ENCODE measurements at places on chromosomes 7 and 10.

GRCh38 chr10:1596482-1597099 lies 140.7 kb downstream of the ADARB2 start:
- no peak for DNase-seq

- no peak for DNase-seq
Observed at GRCh38 chr7:35854311-35854710, 53.5 kb downstream of the SEPTIN7 start.

- no peak for DNase-seq
Observed at GRCh38 chr7:16649196-16649595, 3.2 kb downstream of the BZW2 start.

DNA sequence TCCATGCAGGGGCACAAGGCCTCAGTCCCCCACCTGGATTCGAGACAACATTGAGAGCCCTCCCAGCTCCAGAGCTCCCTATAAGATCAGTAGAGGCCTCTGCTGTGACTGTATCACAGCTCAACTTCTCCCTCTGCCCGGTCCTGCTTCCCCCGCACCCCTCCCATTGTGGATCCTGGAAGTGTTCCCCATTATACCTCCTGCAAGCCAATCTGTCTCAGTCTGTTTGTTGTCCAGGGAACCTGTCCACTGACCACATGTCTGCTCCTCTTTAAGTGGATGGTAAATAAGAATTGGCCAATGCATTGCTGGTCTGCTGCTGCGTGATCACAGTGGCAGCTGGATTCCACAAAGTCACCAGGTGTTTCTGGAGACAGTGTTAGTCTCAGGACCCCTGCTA lies 259.7 kb upstream of the HABP2 start:
- no peak for DNase-seq

GRCh38 chr10:124078714-124079113 lies 14.7 kb downstream of the CHST15 start:
- no peak for DNase-seq

GRCh38 chr7:33726582-33726981 lies 178.8 kb upstream of the BMPER start:
- no peak for DNase-seq

GRCh38 chr10:123795846-123796590 lies 95.6 kb downstream of the CPXM2 start:
- no peak for DNase-seq

GRCh38 chr10:132713421-132714095 lies 72.4 kb downstream of the NKX6-2 start:
- DNase-seq: no peak

DNA sequence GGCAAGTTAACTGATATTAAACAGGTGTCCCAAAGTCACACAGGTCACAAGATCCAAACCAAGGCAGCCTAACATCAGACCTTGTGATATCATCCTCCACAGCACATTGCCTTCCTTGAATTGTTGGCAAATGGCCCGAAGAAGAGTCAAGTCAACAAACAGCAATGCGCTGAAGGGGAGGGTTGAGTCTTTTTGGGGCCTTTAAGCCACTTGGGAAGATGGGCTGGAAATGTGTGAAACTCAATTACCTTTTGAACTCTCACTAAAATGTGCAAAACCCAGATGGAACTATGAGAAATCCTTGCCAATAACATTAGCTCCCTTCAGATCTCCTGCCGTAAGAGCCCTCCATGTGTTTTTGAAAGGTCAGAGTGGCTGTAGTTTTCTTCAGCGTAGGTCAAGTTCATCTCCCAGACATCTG lies 47.9 kb upstream of the STK17A start:
- no peak for DNase-seq

- DNase-seq: no peak
Observed at GRCh38 chr10:14282276-14282675, 48.4 kb downstream of the FRMD4A start.

- no peak for DNase-seq
Observed at GRCh38 chr10:97850446-97850845, 803 bp downstream of the GOLGA7B start.

GRCh38 chr7:29158795-29159423 lies 12.6 kb upstream of the CPVL start:
- no peak for DNase-seq

- DNase-seq: no peak
Observed at GRCh38 chr10:121662945-121663917, 65.0 kb upstream of the FGFR2 start.

DNA sequence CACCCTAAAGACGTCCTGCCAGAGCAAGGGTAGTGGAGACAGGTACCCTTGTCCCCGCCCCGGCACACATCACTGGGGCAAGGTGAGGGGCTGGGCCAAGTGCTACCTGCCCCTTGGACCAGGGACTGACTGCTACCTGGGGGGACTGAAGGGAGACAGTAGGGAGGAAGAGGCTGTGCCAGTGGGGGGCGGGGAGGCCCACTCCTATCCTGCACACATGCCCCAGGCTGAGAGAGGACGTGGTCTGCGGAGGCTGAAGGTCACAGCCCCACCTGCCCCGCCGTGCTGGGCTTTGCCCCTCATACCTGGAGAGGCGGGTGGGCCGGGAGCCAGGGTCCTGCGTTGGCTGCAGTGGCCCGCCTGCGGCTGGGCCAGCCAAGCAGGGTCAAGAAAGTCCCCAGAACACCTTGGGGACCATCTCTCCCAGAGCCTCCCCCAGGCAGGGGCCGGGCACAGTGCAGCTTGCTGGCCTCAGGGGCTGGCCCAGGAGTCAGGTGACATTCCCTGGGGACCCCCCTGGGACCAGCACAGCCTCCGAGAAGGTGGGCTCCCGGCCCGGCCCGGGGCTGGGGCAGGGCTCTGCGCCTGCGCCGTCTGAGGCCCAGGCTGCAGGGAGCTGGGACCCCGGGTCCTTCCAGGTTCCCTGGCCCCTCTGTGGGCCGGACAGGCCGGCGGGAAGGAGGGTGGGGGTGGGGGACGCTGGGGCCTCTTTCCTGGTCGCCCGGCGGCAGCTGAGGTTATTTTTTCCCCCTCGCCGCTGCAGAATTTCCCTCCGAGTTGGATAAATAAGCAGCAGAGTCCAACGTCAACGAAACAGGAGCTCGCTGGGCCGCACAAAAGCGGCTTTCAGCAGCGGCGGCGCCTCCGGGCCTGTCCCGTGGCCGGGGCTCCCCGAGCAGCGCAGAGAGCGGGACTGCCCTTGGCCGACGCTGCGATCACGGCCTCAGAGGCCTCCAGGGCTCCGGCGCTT lies 9.8 kb upstream of the FZD9 start:
- no peak for DNase-seq

- DNase-seq: no peak
Observed at GRCh38 chr7:139242741-139243281, 11.8 kb downstream of the UBN2 start.

GRCh38 chr10:96577069-96577468 lies 9.7 kb downstream of the TM9SF3 start:
- no peak for DNase-seq

- no peak for DNase-seq
Observed at GRCh38 chr10:57472823-57473619, 794.7 kb downstream of the IPMK start.

- DNase-seq: no peak
Observed at GRCh38 chr7:5694221-5694754, 87.2 kb downstream of the RNF216 start.

- DNase-seq: no peak
Observed at GRCh38 chr7:81745637-81746036, 24.2 kb downstream of the HGF start.

GRCh38 chr7:147400221-147400689 lies 1190.3 kb upstream of the C7orf33 start:
- DNase-seq: no peak

GRCh38 chr10:62183857-62184795 lies 84.5 kb downstream of the RTKN2 start:
- no peak for DNase-seq

DNA sequence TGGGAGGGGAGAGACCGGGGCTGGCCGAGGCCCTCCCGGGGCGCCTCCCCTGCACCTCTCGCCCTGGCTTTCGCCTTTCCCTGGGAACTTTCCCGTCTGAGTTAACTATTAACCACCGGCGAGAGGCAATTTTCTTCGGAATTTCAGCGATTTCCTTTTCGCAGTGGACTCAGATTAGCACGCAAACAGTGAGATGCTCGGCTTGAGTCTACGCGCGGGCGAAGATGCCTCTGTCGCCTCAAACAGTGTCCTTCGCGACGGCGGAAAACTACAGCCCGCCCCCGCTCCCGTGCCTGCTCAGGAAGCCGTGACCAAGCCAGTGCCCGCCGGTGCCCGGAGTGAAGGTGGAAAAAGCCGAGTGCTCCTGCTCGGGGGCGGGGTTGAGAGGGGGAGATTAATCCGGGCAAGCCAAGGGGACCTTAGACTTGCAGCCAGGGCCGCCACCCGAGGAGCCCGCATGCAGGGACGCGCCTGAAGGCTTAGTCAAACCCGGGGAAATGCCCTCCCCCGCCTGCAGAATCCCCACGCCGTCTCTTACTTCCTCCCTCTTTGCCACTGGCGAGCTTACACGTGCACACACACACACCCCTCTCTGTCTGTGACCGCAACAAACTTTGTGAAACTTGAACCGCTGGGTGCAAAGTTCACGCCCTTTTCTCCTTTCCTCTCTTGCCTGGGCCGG lies 14.5 kb upstream of the PAX2 start:
- no peak for DNase-seq

DNA sequence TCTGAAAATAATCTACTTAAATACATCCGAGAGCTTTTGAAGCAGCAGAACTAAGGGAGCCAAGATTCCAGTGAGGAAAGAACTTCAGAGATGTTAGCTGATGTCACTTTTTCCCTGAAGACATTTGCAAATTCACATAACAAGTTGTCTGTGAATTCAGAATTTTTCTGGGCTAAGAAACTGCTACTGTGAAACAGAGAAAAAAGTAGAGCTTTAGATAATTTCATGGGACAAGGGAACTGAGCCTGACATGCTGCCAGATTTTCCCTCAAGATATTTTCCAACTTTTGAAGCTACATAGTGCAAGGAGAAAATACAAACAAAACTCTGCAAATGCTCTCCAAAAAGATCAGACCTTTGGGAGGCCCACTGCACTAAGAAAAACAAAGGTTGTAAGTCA lies 484.2 kb downstream of the ANKRD7 start:
- DNase-seq: no peak

DNA sequence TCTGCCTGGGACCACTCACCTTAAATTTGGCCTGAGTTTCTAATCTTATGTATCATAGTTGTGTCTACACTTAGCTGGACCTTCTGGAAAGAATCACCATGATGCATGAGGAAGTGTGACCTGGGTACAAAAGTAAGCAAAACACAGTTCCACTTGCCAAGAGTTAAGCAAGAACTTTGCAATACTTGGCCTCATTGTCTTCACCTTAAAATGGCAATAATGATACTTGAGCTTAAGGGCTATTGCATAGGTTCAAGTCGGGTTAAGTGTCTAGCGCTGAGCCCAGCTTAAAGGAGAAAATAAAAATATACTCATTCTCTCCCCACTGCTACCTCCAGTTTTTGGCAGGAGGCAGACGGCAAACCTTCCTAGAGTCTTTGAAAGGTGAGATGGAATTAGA lies 133.9 kb upstream of the BMPER start:
- DNase-seq: no peak

DNA sequence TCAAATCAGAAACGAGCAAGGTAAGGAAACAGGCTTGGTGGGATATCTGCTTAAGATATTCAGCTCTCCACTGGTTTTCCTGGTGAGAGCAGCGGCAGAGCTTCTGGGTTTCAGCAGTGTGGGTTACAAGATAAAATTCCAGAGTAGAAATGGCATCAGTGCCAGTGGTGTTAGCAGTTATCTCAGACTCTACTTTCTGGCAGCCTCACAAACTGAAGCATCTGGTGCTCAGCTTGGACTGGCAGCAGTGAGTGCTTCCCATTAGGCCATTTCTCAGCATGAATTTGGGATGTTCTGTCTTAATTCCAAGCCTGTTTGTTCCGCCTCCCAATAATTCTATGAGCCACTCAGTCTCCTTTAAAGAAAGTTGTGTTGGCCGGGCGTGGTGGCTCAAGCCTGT lies 6.9 kb upstream of the GSTO2 start:
- DNase-seq: no peak

- DNase-seq: no peak
Observed at GRCh38 chr7:143015926-143016490, 10.9 kb downstream of the OR9A2 start.

- DNase-seq: no peak
Observed at GRCh38 chr10:70328967-70329366, 45.2 kb upstream of the NPFFR1 start.

DNA sequence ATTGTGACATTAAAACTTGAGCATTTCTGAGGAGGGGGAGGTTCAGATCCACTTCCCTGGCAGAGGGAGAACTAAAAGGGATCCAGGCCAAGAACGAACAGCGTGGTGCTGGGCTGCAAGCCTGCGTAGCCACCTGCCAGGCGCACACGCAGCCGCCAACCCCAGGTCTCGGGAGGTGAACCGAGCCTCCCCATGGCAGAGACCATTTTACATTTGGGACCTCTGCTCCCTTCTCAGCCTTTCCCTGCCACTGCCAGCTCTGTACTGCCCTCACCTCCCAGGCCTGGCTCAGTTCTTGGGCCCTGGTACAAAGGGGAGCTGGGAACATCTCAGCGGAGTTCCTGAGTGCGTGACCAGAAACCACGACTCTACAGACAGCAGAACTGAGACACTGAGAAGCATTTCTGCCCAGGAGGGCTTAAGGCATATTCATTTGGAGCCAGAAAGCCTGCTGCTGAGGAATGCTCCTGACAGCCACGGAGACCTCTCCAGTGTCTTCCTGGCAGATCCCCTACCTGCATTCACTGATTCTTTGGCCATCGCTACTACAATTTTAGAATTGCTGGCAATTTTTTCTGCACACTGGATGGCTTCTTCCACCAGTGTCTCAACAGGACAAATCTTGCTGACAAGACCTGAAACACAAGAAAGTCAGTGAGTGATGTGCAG lies 7.6 kb downstream of the ECHS1 start:
- DNase-seq: no peak

GRCh38 chr10:78867555-78867939 lies 201.2 kb upstream of the ZMIZ1 start:
- DNase-seq: no peak

DNA sequence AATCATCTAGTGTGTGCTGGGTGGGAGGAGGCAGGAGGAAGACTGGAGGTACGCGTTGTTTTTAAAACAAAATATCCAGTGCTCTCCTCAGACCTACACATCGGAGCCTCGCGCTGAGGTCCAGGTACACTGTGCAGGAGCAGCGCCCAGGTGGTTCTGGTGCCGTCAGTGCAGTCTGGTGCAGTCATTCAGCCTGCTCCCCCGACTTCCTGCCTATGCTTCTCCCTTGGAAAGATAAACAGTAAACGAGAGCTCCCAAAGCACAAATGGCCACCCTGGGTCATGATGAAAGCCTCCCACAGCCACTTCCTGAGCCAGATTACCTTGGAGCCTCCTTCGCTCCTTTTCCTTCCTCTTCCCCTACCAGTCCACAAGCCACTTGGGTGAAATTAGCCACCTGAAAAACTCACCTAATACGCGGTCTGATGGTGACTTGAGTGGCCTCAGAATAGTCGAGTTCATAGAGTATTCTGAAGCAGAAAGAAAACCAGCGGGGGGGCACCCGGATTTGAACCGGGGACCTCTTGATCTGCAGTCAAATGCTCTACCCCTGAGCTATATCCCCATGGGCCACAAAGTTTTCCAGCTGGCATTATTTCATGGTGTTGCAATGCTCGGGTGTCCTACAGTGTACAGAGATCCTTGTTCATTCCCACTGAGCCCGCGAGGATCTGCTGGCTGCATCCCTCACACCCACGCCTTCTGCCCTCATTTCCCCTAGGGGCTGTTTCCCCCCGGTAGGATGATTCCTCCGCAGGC lies 82.5 kb downstream of the ZNF467 start:
- DNase-seq: no peak

GRCh38 chr10:122475591-122476332 lies 14.4 kb downstream of the HTRA1 start:
- DNase-seq: no peak

- DNase-seq: no peak
Observed at GRCh38 chr10:90965720-90966119, 44.8 kb upstream of the ANKRD1 start.

Data from stimulated activated CD8-positive, alpha-beta memory T cell treated with anti-CD3 and anti-CD28 coated beads, Interleukin-2, amount 100 ng/mL, for 1 hour (primary cell).